ENCODE measurements at places on chromosomes 6 and 20.

GRCh38 chr20:41349266-41349665 lies 8.6 kb downstream of the LPIN3 start:
- DNase-seq, result no peak

DNA sequence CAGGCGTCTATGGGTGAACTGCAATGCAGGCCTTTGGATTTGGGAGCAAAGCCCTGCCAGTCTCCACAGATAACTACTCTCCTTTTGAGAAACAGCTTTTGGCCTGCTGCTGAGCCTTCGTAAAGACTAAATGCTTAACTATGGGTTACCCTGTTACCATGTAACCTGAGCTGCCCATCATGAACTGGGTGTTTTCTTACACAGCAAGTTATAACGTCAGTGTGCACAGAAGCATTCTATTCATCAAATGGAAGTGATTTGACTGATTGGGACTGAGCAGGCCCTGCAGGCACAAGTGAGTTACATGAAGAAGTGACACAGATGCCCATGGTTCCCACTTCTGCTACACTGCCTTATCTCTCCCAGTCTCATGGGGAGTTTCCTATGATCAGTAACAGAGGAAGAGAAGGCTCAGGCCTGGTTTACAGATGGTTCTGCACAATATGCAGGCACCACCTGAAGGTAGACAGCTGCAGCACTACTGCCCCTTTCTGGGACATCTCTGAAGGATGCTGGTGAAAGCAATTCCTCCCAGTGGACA lies 319.1 kb downstream of the CD83 start:
- peak; percentile 6 for DNase-seq

GRCh38 chr6:9593554-9593953 lies 821.3 kb downstream of the TFAP2A start:
- DNase-seq, result no peak

DNA sequence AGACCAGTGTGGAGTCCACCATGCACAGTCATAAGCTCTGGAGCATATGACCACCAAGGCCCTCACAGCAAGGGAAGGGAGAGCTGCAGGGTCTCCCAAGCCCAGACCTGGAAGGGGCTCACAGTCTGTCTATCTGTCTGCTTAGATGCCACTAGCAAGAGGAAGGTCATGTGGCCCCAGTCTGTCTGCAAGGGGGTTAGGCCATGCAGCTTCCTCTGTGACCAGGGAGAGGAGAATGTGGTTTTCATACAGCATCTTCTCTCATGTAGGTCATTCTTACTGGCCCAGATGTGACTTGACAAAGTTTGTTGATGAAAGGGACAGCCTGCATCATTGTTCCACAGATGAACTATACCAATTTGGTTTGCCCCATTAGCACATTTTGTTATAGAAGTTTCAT lies 260.8 kb downstream of the FARS2 start:
- no peak for DNase-seq

GRCh38 chr6:3026791-3027626 lies 27.3 kb downstream of the NQO2 start:
- DNase-seq, result no peak

DNA sequence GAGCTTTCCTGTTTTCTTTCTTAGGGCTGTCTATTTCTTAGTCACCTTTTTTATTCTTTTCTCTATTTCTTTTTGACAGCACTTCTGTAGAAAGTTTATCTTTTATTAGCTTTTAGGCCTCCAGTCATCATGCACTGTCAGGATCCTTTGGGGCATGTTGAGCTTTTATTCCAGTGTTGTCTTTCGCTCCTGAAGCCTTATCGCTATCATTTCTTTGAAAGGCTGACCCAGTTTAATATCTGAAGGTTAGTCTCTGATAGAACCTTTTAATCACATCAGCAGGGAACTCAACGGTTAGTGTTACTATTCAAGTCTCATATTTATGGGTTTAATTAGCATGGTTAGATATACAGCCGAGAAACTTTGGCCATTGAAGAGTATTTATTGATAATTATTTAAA lies 745.9 kb downstream of the TBC1D32 start:
- no peak for DNase-seq

DNA sequence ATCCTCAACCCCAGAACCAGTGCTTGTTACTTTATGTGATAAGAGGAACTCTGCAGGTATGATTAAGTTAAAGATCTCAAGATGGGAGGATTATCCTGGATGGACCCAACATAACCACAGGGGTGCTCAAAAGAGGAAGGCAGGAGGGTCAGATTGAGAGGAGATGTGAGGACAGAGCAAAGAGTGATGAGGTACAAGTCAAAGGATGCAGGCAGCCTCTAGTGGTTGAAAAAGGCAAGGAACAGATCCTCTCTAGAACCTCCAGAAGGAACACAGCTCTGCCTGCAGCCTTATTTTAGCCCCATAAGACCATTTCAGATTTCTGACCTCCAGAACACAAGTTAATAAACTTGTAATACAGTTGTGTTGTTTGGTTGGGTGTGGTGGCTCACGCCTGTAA lies 41.2 kb downstream of the PDSS2 start:
- no peak for DNase-seq

DNA sequence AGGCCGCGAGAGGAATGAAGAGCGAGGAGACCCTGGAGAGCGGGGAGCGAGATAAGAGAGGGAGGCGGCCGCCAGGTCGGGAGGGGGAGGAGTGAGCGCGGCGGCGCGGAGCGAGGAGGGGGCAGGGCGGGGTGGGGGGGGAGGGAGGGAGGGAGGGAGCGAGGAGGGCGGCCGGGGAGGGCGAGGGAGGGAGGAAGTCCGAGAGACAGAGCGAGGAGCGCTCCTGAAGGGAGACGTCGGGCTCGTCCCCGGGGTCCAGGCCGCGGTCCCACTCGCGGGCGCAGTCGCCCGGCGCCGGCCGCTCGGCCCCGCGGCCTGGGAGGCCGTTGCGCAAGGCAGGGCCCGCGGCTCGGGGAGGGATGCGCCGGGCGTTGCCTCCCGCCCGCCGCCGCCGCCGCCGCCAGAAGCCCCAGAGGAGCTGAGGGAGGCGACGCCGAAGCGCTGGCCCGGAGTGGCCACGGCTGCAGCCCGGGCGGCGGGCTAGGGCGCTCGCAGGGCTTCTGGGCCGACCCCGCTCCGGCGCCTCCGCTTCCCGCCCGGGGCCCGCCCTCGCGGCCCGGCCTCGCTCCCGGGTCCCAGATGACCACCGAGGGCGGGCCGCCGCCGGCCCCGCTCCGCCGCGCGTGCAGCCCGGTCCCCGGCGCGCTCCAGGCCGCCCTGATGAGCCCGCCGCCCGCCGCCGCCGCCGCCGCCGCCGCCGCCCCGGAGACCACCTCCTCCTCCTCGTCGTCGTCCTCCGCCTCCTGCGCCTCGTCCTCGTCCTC lies at the start of gene FOXF2:
Gene FOXF2, plus strand, starts transcription at position 208 of the 764 bp plus-strand sequence. Its CDS starts 372 bp downstream, at position 580.
- no peak for DNase-seq

DNA sequence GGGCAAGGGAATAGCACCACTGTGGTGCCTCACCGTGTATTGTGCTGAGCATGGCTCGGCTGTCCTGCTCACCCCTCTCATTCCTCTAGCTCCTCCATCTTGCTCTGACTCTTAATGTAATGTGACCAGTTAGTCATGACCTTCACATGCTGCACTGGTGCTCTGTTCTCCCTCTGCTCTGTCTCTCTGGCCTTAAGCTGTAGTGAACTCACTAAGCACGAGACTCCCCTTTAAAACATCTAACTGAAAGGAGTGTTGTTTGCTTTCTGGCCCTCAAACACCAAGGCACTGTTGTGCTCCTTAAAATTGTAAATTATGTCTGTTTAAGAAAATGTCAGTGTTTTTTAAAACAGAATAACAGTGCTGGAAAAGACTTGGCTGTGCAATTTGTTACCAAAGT lies 140.4 kb downstream of the HDGFL1 start:
- DNase-seq, result no peak

DNA sequence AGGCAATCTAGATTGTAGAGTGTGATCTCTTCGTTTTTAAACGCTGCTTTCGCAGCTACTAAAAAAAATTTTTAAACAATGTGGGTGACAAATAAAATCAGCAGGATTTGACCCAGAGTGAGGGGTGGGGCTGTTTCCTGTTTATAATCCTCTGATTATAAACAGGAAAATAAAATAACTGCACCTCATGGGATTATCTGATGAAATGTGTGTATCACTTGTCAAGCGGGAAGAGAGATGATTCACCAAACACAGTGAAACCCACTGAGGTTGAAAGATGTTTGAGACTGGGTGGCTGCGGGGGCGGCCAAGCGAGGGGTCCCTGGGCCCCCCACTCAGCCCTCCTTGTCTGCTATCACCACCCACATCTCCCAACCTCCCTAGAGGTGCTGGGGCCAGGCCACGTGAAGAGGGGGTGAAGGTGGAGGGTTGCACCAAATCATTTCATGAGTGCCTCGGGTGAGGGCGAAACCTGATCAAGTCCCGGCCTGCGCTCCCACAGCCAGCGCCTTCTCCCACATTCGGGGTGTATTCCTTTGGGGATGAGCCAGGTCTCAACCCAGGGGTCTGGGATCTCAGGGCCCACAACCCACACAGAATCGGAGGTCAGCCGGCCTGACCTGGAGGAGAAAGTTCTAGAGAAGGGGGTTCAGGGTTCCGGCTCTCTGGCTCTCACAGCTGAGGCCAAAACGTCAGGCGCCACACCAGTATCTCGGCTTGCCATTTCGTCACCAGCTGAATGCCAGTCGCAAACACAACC lies 212.5 kb downstream of the BMP7 start:
- no peak for DNase-seq

DNA sequence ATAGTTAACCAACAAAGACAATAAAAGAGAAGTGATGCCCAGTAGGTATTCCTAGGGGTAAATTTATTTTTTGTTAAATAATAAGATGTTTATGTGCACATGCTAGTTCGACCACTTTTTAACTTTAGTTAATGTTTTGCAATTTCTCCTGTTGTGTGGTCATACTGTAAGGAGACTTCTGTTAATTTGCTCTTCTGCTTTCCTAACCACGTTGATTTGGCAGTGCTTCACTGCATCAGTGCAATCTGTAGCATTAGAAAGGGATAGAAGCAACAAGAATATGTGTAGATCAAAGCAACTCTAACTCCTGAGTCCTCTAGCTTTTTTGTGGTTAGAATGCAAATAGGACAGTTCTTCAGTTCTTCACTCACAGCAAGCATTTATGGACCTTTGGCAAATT lies 13.9 kb downstream of the MYB start:
- no peak for DNase-seq

DNA sequence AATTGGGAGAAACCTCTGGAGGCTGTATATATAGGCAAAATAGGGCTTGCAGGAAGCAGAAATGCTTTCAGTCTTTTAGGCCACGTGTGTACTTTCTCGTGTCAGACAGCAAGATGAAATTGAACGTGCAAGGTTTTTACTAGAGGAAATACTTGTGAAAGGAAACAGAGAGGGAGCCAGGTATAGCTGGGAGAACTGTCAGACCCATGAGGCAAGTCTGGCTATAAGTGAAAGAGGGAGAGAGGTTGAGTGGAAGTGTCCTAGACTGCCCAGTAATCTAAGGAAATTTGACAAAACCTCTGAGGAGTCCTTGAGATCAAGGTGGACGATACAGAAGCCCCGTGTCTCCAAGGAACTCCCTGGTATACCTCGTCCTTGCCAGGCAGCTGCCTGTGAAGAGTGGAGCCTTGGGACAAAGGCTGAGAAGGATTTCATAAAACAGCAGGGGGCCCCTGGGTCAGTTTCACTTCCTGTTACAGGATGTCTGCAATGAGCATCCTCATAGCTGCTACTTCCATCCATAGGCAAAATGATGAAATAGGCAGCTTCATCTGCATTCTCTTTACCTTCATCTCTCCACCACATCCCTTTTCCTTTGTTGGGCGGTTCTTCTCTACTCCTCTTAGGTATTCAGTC lies 114.4 kb upstream of the MAP3K7 start:
- DNase-seq, result peak; percentile 24

GRCh38 chr6:31972709-31973350 lies 892 bp upstream of the DXO start:
- no peak for DNase-seq

DNA sequence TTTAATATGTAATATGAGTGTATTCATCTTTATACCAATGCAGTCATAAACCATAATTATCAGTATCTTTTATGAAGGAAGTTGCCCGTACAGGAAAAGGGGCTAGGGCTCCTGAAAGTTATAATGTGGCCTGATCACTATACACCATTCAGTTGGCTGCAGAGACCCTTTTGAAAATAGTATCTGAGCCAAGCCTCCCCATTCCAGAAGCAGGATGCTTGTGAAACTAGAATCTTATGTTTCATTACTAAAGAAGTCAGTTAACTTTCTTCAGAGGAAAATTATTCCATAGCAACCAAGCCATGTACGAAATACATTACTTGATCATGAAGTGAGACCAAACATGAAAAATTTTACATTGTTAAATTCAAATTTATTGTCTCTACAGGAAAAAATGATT lies 251.5 kb upstream of the TCF21 start:
- DNase-seq, result no peak

DNA sequence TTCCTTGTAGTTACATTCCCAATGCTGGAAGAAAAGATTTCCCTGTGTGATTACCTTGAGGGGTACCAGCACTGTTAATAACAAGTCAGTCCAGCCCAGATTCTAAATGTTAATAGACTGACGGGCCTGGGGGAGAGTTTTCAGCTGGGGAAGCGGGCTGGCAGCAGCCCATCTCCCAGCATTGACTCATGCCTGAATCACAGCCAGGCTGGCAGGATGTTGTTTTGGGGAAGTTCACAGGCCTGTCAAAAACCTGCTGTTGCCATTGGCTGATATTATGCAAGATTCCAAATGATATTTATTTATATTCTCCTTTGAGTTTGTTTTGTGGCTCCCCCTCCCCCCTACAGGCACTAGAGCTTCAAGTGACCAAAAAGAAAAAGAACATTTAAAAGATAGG lies 213.9 kb upstream of the CNR1 start:
- DNase-seq, result no peak

- DNase-seq, result no peak
Observed at GRCh38 chr20:14957402-14957801, 620.0 kb upstream of the FLRT3 start.

DNA sequence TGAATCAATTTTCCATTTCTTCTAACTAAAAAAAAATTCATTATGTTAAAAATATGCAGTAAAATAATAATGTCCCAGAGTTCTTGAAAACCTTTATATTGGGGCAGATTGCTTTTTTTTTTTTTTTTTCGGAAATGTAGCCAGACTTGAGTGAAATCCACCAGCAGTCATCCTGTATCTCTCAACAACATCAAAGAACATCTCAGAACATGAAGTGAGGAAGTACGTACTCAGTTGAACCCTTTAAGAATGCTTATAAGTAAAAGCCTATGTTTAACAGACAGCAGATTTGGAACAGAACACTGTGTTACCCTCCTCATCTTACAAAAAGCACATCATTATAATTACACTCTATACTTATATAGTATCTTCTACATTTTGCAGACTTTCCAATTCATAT lies 51.0 kb upstream of the SUPT3H start:
- DNase-seq, result no peak

- DNase-seq, result no peak
Observed at GRCh38 chr6:156545931-156546330, 231.2 kb upstream of the ARID1B start.

DNA sequence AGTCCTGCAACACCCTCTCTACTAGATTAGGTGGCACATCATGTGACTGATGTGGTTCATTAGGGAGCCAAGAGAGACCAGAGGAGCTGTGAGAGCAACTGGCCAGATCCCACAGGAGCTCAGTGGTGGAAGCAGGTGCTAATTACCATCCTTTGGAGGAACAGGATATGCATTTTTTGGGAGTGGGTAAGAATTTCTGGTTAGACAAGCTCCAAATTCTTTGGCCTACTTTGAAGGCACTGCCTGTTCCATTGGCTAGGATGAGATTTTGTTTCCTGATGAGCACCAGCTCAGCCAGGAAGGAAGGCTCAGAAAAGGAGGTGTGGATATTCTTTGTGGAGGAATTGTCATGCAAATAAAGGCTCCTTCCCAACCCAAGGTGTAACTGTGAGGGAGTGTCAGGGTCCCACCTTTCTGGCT lies 130.3 kb upstream of the BMP2 start:
- DNase-seq, result no peak
